Brain (organoid and tissue), 16 donors: ENCODE measurements at places on chromosomes 5 and 9. TPM values are rescaled to one million over a fixed set of nuclear protein-coding genes. Genes with fewer than 3 reads are reported as not detected.

- DNase-seq, result no peak
Observed at GRCh38 chr9:95082401-95083084, 235.0 kb downstream of the FANCC start.

- no peak for DNase-seq
Observed at GRCh38 chr9:95215336-95215898, 102.1 kb downstream of the FANCC start.

DNA sequence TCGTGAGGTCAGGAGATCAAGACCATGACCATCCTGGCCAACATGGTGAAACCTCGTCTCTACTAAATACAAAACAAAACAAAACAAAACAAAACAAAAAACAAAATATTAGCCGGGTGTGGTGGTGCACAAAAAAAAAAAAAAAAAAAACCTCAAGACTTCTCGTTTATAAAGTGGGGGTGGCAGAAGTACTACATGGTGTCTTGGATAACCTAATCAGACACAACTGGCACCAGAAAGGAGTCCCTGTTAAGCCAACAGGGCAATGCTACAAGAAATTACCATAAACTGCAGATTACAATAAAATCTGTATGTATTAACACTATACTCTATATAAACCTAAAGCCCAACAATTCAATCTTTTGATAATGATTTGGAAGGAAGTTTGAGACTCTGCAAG, 50.0 kb downstream of the SERINC5 start:
- DNase-seq, result no peak

IER5L gene
- 9.6 TPM for polyA plus RNA-seq

- no peak for DNase-seq
Observed at GRCh38 chr5:67200809-67201562, 4.4 kb upstream of the CD180 start.

NRG2 gene
- polyA plus RNA-seq, result 1.6 TPM

DNA sequence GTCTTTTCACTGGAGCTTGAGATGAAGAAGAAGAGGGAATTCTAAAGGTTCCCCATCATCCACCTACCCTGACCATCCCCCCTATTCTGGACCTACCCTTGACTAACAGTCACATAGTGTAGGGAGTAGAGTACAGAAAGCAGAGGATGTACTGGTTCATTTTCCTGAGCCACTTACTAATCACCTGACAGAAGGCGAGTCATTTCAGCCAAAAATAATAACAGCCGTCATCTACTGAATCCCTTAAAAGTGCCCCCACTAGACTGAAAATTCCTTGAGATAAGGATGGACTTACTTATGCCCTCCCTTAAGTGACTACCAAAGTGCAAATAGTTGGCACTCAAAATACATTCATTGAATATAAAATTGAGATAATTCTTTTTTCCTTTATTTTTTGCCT, 112.2 kb downstream of the FOXD1 start:
- no peak for DNase-seq

DNA sequence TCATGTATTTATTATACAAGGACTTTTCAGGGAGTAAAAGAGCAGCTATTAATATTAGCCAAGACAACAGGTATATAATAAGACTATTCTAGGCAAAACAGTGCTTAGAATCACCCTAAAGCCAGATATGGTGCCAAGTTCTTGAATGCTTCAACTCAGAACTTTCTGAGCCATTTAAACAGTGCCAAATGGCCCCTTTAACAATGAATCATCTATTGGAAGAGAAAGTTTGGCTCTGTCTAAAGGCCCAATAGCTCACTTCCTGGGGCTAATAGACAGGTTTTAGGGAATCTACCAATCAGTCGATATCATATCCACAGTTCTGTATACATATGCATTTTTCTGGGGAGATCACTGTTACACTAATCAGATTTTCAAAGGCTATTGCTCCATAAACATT, 42.9 kb downstream of the ZNF474 start:
- DNase-seq, result no peak

SPINK6 gene
- polyA plus RNA-seq, result not detected

BDP1 gene
- 1.9 TPM for polyA plus RNA-seq

- DNase-seq, result peak; percentile 5
Observed at GRCh38 chr5:115366223-115366622, 69.8 kb upstream of the CCDC112 start.

EXOC3 gene
- polyA plus RNA-seq, result 69.2 TPM

GRCh38 chr9:72809586-72809985, 143.3 kb downstream of the ALDH1A1 start:
- no peak for DNase-seq

GRCh38 chr5:135145985-135146384, 112.0 kb upstream of the PITX1 start:
- no peak for DNase-seq

GRCh38 chr5:149939546-149939945, 5.0 kb downstream of the PDE6A start:
- no peak for DNase-seq

RNF145 gene
- 33.5 TPM for polyA plus RNA-seq

DNA sequence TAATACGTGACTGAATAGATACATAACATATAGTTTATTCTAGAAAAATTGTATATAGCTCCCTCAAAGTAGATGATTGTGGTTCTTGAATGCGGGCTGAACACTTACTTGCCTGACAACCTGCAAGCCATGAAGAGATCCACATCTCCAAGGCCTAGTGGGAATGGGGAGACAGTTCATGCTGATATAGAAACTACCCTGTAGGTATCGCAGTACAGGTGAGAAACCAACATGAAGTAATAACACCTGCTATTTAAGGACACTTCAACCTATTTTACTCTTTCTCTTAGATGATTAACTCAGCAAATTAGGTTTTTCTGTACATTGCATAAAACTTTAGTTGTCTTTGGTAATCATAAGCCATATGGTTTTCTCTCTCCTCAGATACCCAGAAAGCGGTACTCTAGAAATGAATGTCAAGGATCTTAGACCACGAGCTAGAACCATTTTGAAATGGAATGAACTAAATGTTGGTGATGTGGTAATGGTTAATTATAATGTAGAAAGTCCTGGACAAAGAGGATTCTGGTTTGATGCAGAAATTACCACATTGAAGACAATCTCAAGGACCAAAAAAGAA, 47.3 kb downstream of the UHRF2 start:
- DNase-seq, result no peak

GRCh38 chr5:180802325-180803180, at the start of gene MGAT1:
Gene MGAT1 (minus strand): TSS chr5:180802806. CDS start chr5:180792971, 9,835 bp downstream.
- DNase-seq, result peak; percentile 40

BTNL3 gene
- polyA plus RNA-seq, result not detected

GRCh38 chr5:34657274-34657921, 1.3 kb downstream of the RAI14 start:
- peak; percentile 41 for DNase-seq

- no peak for DNase-seq
Observed at GRCh38 chr9:106918825-106919509, 56.0 kb downstream of the ZNF462 start.

CRHBP gene
- polyA plus RNA-seq, result 2.2 TPM

DNA sequence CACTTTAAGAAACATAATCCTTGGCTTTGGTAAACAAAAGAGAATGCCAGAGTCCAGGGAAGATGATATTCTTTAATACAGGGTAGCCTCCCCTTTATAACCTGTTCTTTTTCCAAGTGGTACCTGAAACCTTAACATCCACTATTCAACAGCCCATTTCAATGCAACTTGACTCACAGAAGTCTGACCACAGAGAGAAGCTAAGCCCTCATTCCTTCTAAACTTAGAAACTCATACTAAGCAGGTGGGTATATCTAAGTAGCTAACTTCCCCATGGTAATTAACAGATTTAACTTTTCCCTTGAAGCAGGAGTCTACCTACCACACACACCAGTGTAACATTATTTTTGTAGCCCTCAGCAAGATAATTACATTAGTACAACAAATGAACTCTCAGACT, 91.9 kb downstream of the CEMIP2 start:
- no peak for DNase-seq

GRCh38 chr5:18299166-18299565, 664.9 kb downstream of the TAF11L14 start:
- DNase-seq, result no peak

GRCh38 chr5:42813533-42813932, 1.8 kb upstream of the SELENOP start:
- peak; percentile 50 for DNase-seq

DNA sequence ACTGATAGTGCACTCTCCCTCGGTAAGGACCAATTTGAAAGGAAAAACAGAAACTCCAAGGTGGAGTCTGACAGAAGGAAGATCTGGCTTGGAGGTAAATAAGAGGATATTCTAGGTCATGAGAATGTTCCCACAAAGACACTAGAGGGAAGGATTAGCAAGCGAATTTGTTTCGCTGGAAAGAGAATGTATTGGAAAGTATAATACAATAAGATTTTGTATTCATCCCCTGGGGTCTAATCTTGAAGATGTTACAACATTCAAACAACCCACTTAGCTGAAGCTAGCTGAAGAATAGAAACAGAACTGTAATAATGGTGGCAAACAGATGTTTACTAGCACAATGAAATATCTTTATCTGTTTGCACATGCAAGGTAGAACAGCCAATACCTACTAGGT, 158.7 kb downstream of the GNAQ start:
- DNase-seq, result no peak

DNA sequence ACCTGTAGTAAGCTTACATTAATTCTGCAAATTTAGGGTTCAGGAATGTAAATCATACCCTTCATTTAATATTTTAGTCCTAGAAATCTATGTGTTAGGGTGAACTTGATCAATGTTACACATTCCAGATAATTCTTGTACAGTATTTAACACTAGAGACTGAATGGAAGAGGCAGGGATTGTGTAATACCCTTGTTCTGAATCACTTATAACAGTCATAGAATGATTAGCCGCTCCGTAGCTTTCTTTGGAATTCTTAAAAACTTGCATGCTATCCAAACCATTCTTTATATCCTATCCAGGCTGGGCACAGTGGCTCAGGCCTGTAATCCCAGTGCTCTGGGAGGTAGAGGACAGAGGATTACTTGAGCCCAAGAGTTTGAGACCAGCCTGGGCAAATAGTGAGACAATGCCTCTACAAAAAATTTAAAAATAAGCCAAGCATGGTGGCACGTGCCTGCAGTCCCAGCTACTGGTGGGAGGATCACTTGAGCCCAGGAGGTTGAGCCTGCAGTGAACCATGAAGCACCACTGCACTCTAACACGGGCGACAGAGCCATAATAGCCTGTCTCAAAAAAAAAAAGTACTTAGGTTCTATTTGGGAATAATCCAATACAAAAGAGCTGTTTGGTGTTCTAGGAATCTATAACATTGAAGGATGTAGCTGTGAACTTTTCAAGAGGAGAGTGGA, 8.3 kb downstream of the ZNF483 start:
- DNase-seq, result no peak

- DNase-seq, result no peak
Observed at GRCh38 chr5:112906637-112907036, 15.4 kb downstream of the REEP5 start.

- no peak for DNase-seq
Observed at GRCh38 chr9:128053560-128053959, 13.6 kb downstream of the NAIF1 start.

SLC34A1 gene
- polyA plus RNA-seq, result not detected

DNA sequence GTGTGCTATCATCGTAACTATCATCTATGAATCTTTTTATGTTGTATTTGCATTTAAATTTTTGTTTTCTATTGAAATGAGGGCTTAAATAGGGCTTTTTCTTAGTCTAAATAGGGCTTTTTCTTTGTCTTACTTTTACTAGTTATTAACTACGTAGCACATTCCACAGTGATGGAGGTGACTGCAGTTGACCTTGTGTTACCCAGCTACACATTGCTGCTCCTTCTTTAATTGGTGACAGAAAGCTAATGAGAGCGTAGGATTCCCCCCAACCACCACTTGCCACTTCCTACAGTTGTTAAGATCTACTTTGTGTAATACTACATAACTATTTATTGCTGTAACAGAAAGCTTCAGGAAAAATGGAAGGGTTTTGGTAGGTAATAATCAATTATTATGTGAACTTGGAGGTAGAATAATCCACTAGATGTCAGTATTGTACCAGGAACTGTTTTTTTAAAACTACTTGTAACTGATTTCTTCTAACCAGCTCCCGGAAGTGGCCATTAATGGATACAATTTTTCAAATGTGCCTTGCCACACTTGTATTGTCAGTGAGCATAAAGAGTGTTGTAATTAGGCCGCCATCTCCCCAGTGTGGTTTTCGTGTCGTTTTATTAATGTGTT, 18.0 kb downstream of the MTRR start:
- peak; percentile 85 for DNase-seq

DNA sequence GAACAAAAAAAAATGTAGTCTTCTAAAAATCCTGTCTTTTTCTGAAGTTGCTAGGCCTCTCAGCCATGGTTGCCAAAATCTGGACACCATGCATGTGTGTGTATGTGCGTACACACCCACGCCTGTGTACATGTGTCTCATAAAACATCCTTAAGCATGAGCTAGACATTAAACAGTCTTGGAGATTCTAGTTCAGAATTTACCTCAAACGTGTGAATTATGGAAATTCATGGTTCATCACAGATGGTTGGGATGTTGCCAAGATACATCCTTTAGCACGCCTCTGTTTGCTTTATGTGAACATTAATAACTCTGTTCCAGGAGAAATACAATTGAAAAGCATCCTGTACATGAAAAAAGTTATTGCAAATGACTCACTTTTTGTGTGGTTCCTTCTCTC, 53.0 kb downstream of the F2RL2 start:
- DNase-seq, result no peak

SEMA5A gene
- 2.5 TPM for polyA plus RNA-seq

DNA sequence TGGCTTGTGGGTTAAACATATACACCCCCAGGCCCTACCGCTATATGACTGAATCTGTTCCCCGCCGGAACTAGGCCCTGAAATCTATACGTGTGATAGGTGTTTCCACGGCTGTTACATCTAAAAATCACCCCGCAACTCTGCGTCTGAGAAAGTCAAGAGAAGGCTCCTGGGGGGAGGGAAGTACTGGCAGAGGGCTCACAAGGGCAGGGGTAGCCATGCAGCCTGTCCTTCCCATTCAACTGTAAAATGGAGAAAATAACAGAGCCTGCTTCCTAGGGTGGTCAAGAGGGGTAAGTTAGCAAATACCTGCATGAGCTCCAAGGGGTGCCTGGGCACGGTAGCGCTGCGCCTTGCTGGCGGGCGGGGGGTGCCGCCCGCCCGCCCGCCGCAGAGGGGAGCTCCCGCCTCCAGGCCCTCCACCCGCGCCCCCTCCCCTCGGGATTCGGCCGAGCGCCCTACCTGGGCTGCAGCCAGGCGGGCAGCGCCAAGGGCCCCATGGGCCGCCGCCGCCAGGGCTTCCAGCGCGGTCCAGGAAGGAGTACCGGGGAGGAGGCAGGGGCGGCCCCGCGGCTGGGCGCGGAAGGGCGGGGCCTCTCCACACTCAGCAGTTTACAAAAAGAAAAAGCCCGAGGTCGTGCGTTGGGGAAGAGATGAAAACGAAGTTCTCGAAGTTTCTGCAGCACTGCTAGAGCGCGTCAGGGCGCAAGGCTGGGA, at the start of gene HACD4:
HACD4 (minus strand) TSS at position 550 of the 717 bp plus-strand sequence; CDS start at position 500, 50 bp downstream.
- peak; percentile 31 for DNase-seq

- peak; percentile 88 for DNase-seq
Observed at GRCh38 chr9:92808726-92809451, 44.3 kb upstream of the BICD2 start.
